ENCODE measurements at places on chromosomes 1 and 21.

GRCh38 chr1:2271841-2272655 lies 43.9 kb downstream of the SKI start:
- DNase-seq: no peak

GRCh38 chr1:211596418-211597181 lies 17.6 kb upstream of the SLC30A1 start:
- DNase-seq: no peak

DNA sequence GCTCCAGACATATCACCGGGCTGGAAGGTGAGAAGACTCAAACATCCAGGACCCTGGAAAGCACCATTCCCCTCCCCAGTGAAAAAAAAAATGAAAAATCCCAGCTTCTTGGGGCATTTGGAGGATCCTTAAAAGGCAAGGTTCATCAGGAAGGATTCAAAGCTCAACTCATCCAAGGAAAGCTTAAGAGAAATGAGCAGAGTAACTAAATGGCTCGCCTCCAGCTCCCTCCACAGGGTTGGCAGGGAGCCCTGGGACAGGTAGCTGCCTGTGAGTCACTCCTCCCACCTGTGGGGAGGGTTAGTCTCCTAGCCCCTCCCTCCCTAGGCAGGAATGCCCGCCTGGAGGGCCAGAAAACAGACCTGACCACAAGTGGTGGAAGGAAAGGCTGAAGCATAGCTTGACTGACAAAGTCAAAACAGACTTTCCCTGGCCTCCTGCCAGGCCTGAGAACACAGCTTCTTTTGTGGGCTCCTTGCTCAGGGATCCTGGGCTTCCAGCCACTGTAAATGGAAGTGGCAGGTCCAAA lies 712 bp upstream of the LAMB3 start:
- DNase-seq: peak; percentile 95

DNA sequence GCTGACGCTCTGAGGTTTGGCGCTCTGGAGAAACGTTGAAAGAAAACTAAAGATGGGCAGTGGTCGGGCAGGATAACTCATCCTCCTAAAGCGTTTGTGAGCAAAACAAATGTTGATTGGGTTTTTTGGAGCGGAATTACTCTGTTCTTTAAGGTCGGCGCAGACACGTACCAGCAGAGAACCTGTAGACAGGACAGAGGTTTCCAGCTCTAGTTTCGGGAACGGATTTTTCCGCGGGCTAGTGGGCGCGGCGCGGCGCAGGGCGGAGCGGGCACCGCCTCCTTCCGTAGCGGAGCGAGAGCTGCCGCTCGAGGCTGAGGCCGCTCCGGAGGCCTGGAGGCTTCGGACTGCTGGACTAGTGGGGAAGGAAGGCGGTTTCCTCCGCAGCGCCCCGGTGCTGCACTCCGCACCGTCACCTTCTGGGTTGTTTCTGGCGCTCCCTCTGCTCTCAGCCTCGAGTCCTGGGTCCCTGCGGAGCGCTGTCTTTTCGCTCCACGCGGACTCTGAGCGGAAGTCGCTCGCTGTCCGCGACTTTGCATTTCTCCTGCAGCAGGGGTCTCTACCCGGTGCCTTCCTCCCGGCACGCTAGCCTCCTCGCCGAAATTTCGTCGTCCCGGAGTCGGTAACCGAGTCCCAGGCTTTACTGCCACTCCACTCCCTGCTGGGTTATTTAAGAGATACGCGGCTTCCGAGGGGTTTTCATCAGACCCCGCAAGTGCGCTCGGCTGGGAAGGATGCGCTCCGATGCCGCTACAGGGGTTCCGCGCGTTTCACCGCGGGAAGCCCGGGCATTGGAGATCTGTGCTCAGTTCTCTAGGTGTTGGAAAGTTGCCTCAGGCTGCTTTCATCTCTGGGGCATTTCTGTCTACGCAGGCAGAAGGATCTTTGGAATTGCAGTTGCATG lies 7.0 kb downstream of the FOXD2 start:
- no peak for DNase-seq

DNA sequence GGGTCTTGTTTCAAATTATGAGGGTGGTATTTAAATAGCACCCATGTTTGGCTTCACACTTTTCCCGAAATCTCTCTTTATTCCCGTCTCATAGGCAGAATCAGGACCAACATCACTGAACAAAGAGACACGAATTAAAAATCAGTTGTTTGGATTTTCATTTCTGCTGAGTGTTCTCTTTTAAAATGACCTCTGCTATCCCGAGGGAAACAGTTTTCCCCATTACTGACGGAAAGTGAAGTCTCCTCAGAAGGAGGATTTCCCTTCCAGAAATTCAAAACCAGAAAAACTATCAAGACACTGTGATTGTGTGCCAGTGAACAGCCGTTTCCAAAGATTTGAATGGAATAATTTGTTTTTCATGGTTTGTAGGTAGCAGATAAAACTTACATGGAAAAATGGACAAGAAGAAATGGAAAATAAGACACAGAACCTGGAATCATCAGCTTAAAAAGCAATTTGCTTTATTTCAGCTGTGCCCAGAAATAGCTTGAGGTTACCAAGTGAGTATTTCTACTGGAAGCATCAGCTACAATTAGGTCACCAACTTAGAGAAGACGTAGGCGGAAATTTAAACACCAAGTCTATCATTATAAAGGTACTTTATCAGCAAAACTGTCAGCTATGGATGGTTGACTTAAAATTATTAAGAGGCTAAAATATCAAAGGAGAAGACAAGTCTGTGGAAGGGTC lies 68.5 kb downstream of the RUNX1 start:
- no peak for DNase-seq

DNA sequence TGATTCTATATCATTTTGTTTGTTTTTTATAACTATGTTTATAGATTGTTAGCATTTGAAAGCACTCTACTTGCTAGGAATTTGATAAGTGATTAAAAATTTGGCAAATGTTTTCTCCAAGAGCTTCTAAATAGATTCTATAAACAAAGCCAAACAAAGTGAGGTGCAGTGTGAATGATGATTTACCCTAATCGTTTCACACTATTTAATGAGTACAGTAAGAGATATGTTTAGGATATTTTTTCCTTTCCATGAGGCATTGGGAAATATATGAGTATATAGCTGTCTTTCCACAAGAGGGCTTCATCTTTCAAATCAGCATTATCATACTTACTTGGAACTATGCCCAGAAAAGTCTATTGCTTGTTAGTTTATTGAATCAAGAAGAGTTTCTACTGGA lies 277.0 kb upstream of the BRINP3 start:
- DNase-seq: peak; percentile 21

DNA sequence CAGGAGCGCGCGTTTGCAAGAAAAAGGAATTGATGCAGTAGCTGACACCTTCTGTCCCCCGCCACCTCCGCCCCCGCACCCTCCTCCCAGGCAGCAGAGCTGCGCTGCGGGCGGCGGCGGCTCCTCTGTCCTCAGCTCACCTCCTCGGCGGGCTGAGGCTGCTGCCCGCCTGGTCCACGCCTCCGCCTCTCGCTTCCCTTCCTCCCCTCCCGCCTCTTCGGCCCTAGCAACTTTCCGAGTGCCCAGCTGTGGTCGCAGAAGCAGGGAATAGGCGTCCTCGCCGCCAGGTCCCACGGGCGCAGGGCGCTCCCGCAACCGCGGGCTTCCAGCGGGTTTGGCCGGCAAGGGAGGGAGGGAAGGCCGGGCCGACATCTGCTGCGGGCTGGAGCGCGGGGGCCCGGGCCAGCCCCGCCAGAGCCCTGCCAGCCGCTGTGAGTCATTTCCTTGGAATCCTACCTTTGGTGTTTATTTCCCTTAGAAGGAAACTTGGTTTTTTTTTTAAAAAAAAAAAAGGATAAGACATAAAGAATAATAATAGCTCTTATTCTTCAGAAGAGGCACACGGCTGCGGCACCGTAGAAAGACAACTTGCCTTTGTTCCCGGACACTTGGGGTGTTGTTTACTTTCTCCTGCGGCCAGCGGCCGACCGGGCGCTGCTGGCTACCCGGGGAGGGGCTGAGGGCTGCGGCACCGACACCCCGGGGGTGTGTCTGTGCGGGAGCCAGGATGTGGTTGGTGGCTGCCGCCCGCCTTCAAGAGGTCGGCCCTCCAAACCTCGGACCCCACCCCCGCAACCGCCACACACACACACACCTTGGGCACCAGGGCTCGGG lies 1.1 kb downstream of the SERTAD4 start:
- DNase-seq: peak; percentile 73

DNA sequence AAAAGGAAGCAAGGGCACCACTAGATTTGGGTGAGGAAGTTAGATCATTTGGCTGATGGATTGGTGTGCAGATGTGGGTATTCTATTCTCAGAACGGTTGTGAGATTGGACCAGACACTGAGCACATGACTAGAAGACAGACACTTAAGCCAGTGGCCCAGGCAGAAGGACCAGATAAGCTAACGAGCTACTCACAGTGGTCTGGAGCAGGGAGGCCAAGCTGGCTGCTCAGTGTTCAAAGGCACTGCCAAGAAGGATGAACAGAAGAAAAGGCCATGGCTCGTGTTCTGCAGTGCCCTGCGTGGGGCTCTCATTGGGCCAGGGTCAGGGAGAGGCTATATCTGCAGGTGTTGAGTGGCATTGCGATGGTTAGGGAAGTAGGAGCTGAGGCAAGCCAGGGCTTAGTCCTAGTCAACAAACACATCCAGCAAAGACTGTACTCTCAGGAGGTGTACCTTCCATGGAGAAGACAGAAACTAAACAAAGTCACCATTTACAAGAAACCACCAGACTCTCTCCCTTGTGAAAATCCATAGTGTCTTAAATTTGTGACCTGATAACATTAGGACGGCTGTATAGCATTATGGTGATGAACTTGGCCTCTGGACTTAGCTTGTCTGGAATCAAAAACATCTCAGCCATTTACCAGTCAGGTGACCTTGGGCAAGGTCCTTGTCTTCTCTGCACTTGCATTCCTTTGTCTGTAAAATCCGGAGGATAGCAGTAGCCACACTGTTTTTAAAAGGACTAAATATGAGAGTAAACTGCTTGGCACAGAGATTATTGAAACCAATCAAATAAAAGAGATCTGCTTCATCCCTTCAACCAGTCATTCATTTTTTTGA lies 274.5 kb downstream of the SIPA1L2 start:
- DNase-seq: no peak

GRCh38 chr1:169149555-169150286 lies 43.2 kb downstream of the ATP1B1 start:
- DNase-seq: no peak

GRCh38 chr1:152858062-152858461 lies 1.7 kb upstream of the LCE7A start:
- DNase-seq: no peak

DNA sequence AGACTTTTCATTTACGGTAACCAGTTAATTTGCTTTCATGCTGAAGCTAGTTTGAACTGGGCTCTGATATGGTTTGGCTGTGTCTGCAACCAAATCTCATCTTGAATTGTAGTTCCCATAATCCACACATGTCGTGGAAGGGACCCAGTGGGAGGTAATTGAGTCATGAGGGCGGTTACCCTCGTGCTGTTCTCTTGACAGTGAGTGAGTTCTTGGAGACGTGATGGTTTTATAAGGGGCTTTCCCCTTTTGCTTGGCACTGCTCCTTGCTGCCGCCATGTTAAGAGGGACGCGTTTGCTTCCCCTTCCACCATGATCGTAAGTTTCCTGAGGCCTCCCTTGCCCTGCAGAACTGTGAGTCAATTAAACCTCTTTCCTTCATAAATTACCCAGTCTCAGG lies 10.3 kb upstream of the FHAD1 start:
- DNase-seq: no peak

DNA sequence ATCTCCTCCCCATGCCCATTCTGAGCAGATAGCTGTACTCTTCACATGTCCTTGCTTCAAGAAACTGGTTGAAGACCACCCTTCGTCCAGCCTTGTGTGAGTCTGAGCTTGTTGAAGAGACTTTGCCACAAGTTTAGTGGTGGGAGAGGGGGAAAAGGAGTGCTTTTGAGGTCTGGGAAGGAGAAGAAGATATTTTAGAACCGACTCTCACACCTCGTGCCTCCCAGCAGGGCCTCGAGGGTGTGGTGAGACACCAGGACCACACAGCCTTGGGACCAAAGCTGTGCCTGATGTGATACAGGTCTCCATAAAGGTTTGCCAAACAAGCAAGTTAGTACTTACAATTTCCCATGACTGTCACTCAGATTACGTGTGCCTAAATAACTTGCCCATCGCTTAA lies 201.8 kb downstream of the DYRK1A start:
- no peak for DNase-seq

- DNase-seq: peak; percentile 37
Measured at GRCh38 chr1:15089258-15089992, 64.1 kb upstream of the TMEM51 start.

GRCh38 chr1:113048064-113048463 lies 24.9 kb upstream of the LRIG2 start:
- peak; percentile 48 for DNase-seq

- DNase-seq: no peak
Measured at GRCh38 chr1:198543670-198544260, 3.3 kb upstream of the ATP6V1G3 start.

- DNase-seq: no peak
Measured at GRCh38 chr1:193626695-193627094, 440.3 kb upstream of the B3GALT2 start.

DNA sequence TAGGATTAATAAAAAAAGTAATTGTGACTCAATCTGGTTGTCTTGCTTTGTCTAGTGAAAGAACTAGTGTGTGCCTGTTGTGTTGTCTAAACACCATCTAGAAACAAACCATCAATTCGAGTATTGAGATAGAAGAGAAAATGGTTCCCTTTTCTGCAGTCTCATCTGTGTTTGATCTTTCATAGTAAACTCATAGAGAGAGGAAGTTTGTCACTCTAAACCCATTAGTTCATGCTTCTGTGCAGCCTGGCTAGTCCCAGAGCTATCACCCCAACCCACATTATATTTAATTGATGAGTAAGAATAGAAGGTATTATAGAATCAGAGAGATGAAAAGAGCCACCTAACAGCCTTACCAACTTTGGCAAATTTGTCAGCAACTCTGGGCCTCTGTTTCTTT lies 99.5 kb downstream of the TGFB2 start:
- no peak for DNase-seq

GRCh38 chr1:43512681-43513080 lies 18.0 kb upstream of the PTPRF start:
- no peak for DNase-seq

Measured in hepatocyte (in vitro differentiated cells).